ENCODE measurements at places on chromosomes 2 and 18.

DNA sequence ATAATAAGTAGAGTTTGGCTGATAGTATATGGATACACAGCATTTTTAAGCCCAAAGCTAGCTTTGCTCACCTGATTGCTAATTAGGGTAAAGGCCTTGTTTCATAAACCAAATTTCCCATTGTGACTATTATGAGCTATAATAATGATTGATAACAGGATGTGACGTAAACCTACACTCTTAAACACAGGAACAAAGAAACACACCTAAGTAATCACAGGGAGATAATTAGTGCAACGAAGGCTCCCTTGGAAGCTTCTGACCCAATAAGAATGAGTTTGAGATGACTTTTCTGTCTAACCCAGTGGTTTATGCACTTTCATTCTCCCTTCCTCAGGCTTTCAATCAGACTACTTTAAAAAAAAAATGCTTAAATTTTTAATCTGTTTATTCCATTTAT is 683.2 kb downstream of the SATB2 start:
- DNase-seq = no peak

GRCh38 chr18:75172299-75173124 is 36.4 kb downstream of the PTGR3 start:
- DNase-seq = no peak

GRCh38 chr2:108926561-108927380 is 62.2 kb downstream of the EDAR start:
- DNase-seq = no peak

DNA sequence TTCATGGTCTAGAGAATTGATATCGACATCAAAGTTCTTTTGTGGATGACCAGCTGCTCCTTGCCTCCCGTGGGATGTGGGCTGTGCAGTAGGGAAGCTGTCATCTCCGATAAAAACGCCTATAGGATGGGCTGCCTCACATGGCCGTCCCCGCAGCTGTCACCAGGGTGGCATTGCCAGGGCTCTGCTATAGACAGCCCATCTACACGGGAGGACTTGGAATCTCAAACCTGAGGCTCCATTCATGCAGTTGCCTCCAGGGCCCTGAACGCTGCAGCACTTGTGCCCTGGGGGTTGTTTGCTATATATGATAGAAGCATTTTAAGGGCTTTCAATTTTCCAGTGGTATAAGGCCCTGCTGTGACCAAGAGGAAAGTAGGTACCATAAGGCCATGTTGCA is 183.1 kb downstream of the MYCN start:
- DNase-seq = no peak

DNA sequence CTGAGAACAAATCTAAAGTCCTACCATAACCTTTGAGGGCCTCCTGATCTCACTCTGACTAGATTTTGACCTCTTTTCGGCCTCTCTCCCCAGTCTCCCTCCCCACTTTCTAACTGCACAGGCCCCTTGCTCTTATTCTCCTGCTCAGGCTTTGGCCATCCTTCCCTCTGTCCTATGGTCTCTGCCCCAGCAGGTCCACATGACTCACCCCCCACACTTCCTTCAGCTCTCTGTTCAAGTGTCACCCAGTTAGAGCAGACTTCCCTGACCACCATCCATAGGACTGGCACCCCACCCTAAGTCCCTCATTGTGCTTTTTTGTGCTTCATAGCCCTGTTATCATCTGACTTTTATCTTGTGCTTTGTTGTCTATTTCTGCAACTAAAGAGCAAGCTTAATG is 41.2 kb upstream of the NT5C1B start:
- no peak for DNase-seq

DNA sequence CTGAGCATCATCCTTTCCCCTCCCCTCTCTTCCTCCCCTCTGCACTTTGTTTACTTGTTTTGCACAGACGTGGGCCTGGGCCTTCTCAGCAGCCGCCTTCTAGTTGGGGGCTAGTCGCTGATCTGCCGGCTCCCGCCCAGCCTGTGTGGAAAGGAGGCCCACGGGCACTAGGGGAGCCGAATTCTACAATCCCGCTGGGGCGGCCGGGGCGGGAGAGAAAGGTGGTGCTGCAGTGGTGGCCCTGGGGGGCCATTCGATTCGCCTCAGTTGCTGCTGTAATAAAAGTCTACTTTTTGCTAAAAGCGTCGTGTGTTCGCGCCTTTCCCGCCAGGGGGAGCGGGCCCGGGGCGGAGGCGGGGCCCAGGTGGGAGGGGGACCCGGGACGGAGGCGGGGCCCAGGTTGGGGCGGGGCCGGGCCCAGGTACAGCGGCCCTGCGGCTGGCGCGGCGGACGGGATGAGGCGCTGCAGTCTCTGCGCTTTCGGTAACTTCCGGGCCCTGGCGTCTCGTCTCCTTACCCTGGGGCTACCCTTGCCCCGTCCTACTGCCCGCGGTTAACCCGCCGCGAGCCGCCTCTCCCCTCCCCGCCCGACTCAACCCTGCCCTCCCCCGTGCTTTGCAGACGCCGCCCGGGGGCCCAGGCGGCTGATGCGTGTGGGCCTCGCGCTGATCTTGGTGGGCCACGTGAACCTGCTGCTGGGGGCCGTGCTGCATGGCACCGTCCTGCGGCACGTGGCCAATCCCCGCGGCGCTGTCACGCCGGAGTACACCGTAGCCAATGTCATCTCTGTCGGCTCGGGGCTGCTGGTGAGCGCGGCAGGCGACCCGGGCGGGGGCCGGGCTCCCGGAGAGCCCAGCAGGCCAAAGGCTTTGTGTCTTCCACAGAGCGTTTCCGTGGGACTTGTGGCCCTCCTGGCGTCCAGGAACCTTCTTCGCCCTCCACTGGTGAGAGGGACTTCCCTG is at the start of gene KRTCAP3:
KRTCAP3 (plus strand) TSS at position 424 of the 962 bp plus-strand sequence; CDS start at position 456, 32 bp downstream.
- DNase-seq = no peak

- DNase-seq = no peak
Measured at GRCh38 chr2:8315531-8316165, 366.2 kb upstream of the ID2 start.

- no peak for DNase-seq
Measured at GRCh38 chr2:88599527-88599926, 27.7 kb downstream of the EIF2AK3 start.

- DNase-seq = no peak
Measured at GRCh38 chr2:15869871-15870270, 70.5 kb upstream of the MYCN start.

- DNase-seq = no peak
Measured at GRCh38 chr2:86042256-86043168, 63.2 kb downstream of the POLR1A start.

- no peak for DNase-seq
Measured at GRCh38 chr2:85933753-85934594, 45.2 kb upstream of the ST3GAL5 start.

DNA sequence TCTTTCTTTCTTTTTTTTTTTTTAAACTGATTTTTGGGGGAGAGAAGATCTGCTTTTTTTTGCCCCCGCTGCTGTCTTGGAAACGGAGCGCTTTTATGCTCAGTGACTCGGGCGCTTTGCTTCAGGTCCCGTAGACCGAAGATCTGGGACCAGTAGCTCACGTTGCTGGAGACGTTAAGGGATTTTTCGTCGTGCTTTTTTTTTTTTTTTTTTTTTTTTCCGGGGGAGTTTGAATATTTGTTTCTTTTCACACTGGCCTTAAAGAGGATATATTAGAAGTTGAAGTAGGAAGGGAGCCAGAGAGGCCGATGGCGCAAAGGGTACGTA is 587 bp downstream of the MEIS1 start:
- DNase-seq = no peak

GRCh38 chr2:41920181-41920580 is 127.6 kb upstream of the PKDCC start:
- DNase-seq = no peak

DNA sequence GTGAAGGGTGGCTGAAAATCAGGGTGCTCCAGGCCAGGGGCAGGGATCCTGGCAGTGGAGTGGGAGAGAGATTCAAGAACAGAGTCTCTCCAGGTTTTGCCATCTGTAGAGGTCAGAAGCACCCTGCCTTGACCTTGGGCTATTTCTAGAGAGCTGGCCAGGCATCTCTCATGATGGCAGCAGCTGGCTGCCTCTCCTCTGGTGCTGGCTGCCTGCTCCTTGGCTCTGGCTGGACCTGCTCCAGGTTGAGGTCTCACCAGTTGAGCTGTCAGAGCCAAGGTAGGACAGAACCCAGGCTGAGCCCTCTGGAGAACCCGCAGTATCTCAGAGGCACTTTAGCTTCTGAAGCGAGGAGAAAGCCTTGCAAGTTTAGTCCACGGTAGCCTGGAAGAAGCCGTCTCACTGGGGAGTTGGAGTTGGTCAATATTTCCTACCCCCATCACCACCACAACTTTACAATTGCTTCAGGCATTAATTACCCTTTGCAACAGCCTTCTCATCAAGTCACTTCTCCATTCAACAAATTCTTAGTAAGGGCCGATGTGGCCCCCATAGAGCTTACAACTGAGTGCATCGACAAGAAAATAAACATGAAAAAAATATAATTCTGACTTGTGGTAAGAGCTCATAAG is 25.6 kb downstream of the GNLY start:
- no peak for DNase-seq

GRCh38 chr2:11480859-11481258 is 14.9 kb upstream of the E2F6 start:
- DNase-seq = no peak

DNA sequence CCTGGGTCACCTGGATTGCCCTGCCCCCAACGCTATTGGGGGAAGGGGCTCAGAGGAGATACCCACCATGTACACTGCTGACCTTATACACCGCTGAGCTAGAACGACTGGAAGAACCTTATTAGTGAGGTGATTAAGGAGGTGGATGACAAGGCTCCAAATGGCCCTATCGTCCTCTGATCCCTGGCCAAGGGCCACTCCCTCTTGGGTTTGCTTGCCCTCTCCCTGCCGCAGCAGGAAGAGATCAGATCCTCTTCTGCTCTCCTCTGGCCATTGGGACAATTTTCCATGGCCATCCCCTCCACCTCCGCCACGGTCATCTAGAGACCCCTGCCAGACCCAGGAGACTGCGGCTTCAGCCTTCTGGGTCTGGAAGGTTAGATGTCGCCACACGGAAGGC is 1.2 kb downstream of the ZNF514 start:
- no peak for DNase-seq

GRCh38 chr2:72515696-72516095 is 310.1 kb downstream of the EXOC6B start:
- peak; percentile 86 for DNase-seq

DNA sequence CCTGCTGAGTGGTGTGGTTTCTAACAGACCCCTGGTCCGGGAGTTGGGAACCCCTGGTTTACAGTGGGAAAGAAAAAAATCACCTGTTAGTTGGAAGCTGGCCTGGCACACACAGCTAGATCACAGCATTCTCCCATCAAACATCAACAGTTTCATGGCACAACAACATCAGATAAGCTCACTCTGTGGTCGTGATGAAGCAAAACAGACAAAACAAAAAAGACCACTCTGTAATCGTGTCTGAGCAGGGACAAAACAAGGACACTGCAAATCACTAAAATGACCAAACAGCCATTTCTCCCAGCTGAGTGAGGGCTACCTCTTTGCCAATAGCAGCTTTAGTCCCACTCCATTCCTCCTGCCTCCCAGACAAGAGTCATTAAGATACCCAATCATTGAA is 9.0 kb upstream of the IMPACT start:
- no peak for DNase-seq

DNA sequence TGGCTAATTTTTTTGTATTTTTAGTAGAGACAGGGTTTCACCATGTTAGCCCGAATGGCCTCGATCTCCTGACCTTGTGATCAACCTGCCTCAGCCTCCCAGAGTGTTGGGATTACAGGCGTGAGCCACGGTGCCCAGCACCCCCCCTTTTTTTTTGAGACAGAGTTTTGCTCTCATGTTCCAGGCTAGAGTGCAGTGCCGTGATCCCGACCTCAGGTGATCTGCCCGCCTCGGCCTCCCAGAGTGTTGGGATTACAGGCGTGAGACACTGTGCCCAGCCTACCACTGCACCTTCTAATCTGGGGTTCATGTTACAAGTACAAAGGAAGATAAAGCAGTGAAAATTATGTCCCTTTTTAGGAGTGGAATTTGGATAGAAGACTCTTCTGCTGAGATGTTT is 41.5 kb upstream of the CABLES1 start:
- no peak for DNase-seq

DNA sequence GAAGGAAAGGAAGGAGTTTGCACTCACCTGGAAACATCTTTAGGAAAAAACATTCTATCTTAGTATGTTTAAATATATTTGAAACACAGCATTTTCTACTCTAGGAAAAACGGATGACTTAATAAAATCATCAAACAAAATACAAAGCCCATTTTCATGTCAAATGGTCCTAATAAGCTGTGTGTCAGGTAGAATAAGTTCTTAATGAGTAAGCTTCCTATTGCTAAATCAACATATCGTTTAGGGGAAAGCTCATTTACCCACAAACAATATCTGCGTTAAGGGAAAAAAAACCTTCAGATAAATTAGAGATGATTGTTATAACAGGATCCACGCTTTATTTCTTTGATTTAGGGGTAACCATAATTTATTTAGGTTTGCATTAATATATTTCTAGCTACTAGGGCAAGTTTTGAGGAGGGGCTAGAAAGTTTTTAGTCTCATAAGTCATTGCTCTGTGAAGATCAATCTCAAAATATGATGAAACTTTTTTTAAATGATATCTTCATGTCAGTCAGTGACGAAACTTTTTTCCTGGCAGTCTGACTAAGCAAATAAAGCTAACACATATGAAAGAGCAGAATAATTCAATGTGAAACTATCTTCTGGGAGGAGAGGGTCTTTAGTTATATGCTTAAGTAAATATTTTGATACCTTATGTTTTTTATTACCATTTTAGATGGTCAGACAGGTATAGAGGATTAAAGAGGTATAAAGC is 147.1 kb downstream of the WDSUB1 start:
- no peak for DNase-seq

- no peak for DNase-seq
Measured at GRCh38 chr2:120294008-120294340, 41.3 kb downstream of the RALB start.

GRCh38 chr2:101677658-101678057 is 19.8 kb upstream of the MAP4K4 start:
- DNase-seq = no peak

GRCh38 chr2:33008716-33009115 is 62.0 kb downstream of the LTBP1 start:
- no peak for DNase-seq

DNA sequence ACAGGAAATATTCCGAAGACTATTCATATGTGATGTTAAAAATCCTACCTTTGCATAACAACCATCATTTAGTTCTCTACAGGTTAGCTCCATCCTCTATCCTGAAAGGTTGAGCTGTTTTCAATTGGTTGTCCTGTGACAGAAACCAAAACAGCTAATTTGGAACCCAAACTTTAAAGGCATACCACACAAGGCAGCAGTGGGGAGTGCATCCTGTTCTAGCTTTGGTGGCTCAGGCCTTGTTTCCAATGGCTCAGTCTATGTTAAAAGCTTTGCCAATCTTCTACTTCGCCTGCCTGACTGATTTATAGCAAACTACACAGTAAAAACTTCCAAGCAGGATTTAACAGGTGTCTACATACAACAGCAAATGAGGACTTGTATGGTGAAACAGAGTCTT is 3.2 kb downstream of the CD226 start:
- no peak for DNase-seq

DNA sequence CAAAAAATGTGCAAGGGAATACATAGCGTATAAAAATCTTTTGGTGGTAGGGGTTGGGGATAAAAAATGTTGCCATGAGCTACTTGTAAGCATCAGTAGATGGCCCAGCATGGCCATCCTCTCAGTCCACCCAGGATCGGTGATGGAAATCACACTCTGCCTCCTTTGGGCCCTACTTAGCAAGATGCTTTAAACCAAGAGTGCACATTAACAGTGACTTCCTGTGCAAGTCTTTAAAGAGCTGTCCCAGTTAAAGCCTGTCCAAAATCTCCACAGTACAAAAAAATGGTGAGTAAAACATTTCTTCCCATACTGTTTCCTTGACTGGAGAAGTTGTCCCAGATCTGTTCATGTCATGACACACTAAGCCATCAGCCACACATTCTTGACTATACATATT is 18.0 kb downstream of the ANKRD44 start:
- no peak for DNase-seq

Data from pons (tissue), 1 donor.